Heart left ventricle (tissue), 16 donors: ENCODE measurements at places on chromosomes 7 and 10. TPM values are rescaled to one million over a fixed set of nuclear protein-coding genes. Genes with fewer than 3 reads are reported as not detected.

DNA sequence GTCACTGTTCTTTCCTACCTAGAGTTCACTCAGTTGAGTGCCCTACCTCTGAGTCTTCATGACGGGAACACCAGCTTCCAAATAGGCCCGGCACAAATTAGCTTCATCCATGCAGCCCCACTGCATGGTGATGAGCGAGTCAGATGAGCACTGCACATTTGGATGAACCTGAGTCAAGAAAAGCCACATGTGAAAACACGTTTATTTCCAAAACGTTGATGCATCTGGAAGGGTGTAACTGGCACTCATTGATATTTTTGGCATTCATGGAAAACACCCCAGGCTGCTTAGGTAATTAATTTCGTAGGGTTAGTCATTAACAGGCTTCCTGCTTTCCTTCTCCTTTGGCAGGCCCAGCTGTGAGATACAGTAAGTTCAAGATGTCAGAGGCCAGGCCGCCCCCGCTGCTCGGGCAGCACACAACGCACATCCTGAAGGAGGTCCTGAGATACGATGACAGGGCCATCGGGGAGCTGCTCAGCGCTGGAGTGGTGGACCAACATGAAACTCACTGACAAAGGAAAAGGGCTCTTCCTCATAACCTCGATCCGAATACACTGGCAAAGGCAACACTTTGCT, 725.2 kb downstream of the SUGCT start:
- no peak for DNase-seq

DNA sequence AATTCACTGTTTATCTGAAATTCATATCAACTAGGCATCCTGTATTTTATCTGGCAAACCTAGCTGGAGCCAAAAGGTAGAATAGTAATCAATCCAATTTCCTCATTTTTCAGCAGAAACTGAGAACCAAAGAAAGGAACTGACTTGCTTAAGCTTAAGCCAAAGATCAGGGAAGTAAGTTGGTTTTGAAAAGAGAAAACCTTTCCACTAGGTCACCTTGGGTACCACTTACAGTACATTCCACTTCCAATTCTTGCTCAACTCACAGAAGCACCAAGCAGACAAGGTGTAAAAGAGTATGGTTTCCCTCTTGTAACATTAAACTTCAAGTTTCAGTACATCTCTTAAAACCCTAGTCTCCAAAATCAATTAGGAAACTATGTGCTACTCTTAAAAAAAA, 79.6 kb downstream of the ZFAND4 start:
- DNase-seq, result no peak

The GATA3 gene
- 0.71 TPM for total RNA-seq

The ABCB1 gene
- total RNA-seq, result 4.1 TPM

GRCh38 chr7:46932676-46933424, 649.1 kb downstream of the TNS3 start:
- peak; percentile 59 for DNase-seq

GRCh38 chr7:132380059-132380458, 196.2 kb downstream of the PLXNA4 start:
- DNase-seq, result peak; percentile 65

- no peak for DNase-seq
Measured at GRCh38 chr7:142910031-142910433, 23.5 kb downstream of the TRPV5 start.

DNA sequence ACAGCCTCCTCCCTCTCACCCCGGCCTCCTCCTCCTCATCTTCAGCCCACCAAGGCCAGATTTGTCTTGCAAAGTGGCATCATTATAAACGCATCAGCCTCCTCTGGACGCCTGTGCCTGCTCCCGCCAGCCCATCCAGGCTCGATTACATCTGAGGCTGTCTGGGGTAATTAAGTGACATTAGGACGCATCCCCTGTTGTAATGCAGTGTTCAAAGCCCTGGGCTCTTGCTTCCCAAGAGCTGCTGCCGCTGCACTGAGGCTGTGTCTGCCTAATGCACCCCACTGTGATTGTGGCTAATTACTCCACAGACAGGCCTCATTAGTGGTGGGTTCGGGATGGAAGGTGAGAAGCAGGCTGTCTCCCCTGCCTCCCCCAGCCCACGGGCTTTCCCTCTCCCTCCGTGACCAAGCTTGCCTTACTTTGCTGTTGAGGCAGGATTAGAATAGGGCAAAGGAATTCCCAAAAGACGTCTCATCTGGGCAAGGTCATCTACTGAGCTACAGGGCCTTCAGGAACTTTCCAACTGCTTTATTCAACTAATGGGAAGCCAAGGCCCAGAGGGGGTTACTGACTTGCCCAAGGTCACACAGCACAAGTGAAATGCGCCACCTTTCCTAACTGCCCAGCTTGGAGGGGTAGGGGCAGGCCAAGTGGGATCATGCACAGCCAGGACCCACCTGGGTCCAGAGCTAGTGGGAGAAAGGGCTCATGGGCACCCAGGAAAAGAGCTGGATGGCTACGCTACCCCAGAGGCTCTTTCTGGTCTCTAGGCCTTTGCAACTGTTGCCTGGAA, 66.2 kb upstream of the PCBD1 start:
- no peak for DNase-seq

DNA sequence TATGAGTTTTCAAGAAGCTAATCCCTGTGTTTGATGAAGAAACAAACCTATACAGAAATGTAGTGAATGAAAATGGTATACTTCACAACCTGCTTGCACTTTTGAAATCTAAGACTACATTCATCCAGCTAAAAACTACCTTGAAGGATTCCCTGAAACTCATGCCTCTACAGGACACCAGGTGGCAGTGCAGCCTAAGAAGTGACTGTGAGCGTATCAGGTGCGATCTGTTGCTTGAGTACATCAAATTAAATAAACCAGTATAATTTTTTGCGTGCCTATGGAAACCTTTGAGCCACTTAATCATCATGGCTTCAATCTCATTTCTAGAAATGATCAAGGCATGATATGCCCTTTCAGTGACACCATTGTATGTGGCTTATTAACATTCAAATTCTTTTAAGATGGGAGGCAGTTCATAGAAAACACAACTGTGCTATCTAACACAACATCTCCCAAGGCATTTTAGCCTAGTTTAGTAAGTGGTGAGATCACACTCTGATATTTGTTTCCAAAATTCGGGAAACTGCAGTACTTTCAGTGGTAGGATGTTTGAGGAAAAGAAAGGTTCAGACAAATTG, 57.4 kb downstream of the PPP1R17 start:
- DNase-seq, result peak; percentile 65

DNA sequence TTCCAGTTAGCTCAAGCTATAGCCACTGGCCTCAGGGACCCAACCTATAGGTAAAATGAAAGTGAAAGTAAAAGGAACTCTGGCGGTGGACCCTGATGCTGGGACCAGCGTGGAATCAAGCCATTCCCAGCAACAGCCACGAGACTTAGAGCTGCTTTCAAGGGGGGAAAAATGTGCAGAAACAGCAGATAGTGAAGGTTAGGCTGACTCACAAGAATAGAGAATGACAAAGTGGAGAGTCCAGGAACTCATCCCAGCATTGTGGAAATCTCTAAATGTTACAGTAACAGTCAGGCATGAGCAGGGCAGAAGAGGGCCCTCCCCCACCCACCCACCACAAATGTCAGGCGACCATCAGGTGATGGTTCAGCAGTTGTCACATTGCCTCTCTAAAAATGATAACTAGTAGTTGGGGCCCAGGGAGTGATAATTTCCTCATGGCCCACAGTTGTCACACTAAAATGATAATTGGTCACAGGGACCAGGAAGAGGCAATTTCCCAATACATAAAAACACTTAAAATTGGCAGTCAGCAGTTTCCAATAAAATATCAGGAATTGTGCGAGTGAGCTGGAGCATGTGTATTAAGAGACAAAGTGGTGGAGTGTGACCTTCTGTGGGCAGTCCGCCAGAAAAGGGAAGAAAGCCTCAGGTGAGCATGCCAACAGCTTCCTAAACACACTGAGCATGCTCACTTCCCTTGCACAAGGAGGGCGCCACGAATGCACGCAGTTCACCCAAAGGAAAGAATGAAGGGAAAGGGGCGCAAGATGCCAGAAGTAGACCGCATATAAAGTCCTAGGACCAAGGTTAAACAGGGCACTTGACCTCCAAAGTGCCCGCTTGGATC, 129.8 kb upstream of the PPP1R3A start:
- DNase-seq, result no peak

DNA sequence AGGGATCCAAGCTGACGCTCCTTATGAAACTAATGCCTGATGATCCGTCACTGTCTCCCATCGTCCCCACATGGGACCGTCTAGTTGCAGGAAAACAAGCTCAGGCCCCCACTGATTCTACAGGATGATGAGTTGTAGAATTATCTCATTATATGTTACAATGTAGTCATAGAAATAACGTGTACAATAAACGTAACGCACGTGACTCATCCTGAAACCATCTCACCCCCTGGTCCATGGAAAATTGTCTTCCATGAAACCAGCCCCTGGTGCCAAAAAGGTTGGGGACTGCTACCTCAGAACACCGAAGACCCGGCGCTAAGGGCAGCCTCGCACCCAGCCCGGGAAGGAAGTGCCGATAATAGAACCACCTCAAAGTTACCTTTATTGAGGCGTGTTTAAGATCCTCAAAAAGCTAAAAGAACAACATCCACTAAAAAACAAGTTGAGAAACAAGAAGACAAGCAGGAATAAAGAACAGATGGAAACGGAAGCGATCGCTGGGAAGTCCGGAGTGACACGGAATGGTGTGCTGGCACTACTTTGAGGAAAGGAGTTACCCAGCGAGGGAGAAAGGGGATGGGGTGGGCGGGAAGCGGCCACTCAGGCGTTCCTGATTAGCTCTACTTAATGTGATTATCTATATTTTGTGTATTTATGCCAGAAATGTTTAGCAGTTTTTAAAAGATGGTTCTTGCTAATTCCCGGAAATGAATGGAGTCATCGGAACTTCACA, 50.1 kb upstream of the PRKAR1B start:
- no peak for DNase-seq

DNA sequence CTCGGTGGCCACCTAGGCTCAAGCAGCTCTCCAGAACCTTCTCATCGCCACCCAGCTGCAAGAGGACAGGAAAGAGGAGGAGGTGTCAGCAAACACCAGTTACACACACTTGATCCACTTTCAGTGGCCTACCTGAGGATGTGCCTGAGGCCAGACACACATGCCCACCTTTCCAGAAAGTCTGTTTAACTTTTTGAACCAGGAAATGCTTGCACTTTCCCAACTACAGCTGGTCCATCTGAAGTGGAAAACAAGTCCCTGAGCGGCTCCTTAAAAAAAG, 15.7 kb upstream of the CYREN start:
- no peak for DNase-seq

The NEUROG3 gene
- total RNA-seq, result not detected

The GPR37 gene
- total RNA-seq, result not detected

- no peak for DNase-seq
Measured at GRCh38 chr7:17680026-17680425, 260.3 kb downstream of the SNX13 start.

- no peak for DNase-seq
Measured at GRCh38 chr10:3239920-3240894, 67.6 kb upstream of the PITRM1 start.

The RHEB gene
- total RNA-seq, result 106 TPM

DNA sequence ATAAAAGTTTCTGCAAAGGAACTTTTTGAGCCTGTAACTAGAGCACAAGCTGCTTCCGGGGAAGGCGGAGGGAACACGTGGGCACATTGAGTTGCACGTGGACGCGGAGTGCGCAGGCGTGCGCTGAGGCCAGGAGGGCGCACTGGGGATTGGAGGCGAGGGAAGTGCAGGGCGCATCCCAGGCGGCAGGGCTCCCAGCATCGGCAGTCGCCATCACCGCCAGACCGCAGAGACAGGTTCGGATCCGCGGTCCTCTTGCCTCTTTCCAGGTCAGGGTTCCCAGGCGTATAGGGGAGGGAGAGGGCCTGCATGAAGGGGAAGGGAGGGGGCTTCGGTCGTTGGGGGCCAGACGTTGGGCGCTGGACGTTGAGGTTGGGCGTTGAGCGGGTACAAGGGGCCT, at the start of gene TDRD1:
TDRD1 (plus strand) TSS at position 206 of the 400 bp plus-strand sequence. CDS start 8,479 bp downstream, outside the sequence.
- DNase-seq, result peak; percentile 64

DNA sequence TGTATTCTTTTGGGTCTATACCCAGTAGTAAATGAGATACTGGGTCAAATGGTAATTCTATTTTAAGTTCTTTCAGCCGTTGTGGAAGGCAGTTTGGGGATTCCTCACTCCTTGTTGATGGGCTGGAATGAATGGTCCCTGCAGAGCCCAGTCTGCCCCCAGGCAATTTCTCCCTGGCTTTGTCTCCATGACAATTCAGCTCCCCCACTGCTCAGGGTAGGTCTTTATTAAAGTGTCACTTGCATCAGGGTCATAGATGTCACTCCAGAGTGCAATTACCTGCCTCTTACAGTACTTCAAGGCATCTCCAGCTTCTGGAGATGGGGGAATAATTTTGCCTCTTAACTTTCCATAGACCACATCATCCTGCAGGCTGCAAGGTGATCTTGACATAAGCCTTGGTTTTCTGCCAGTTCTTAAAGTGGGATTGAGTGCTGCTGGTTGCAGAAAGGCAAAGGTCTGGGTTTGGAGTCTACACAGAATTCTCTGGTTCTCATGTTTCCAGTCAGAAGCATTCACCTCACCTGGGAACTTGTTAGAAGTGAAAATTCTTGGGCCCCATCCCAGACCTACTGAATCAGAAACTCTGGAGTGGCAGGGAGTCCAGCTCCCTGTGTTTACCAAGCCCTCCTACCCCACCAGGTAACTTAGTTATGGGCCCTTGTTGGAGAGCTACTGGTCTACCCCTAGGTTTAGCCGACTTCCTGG, 442.4 kb downstream of the GALNT17 start:
- DNase-seq, result no peak

GRCh38 chr7:106484562-106484961, 176.4 kb downstream of the CCDC71L start:
- no peak for DNase-seq

The ADAM12 gene
- 11.2 TPM for total RNA-seq

DNA sequence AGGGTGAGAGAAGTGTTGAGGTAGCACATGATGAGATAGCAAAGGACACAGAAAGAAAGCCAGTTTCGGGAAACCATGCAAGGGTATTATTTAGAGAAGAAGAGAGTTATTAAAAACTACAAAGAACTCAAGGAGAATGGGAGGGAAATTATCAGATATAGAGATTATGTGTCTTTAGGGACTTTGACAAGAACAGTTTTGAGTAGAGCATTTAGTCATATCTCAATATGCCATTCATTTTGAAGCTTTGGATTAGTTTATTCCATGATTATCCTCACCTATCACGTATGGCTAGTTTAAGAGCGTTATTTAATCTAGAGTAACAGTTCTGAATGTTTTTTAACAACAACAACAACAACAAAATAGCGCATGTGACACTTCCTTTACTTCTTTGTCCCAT, 409.4 kb downstream of the EXOC4 start:
- no peak for DNase-seq

GRCh38 chr7:120402079-120402767, 129.2 kb downstream of the KCND2 start:
- DNase-seq, result no peak

GRCh38 chr7:134755422-134756022, 23.9 kb upstream of the CALD1 start:
- DNase-seq, result no peak
